ENCODE measurements at places on chromosomes 7 and 10. TPM values are rescaled to one million over a fixed set of nuclear protein-coding genes. Genes with fewer than 3 reads are reported as not detected.

ORC5 gene
- 28.4 TPM for polyA plus RNA-seq

DNA sequence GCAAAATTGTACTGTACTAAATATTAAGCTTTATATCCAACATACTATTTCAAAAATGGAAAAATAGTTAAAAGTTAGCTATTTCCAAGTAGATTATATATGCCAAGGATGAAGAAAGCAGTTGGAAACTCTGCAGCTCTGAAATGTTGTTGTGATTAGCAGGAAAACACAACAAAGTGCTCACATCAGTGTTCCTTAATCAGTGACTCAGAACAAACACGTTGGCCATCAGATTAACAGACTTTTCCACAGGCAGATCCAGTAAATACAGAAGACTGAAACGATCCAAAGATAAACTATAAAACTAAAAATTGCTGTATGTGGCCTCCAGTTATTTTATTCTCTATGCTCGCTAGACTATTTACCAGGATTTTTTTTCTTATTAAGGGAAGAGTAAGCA is 99.6 kb upstream of the SEMA3D start:
- no peak for DNase-seq

CAMK1D gene
- polyA plus RNA-seq = 6.5 TPM

DNA sequence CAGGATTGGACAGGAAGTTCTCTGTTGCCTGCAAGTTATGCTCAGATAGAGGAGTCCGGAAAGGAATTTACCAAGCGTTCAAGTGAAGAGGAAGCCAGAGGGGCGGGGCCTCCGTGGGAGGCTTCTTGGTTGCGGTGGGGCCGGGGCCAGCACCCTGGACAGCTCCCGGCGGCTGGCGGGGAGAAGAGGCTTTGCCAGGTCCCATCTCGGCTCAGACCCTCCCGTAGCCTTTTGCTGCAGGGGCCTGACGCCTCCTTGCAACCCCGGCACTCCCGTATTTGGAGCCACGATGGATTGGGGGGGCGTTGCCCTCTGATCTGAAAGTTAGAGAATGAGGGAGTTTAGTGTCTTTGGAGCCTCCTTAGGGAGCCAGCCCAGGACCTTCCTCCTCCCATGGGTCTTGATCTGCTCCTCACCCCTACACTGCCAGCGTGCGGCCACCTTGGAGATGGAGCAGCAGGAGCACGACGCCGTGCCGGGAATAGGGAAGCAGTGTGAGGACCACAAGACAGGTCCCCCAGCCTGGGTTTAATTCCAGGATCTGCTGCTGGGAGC is 3.1 kb upstream of the SLC18A3 start:
- DNase-seq = peak; percentile 42

HMX3 gene
- polyA plus RNA-seq = not detected

PCLO gene
- 0.70 TPM for polyA plus RNA-seq

DNA sequence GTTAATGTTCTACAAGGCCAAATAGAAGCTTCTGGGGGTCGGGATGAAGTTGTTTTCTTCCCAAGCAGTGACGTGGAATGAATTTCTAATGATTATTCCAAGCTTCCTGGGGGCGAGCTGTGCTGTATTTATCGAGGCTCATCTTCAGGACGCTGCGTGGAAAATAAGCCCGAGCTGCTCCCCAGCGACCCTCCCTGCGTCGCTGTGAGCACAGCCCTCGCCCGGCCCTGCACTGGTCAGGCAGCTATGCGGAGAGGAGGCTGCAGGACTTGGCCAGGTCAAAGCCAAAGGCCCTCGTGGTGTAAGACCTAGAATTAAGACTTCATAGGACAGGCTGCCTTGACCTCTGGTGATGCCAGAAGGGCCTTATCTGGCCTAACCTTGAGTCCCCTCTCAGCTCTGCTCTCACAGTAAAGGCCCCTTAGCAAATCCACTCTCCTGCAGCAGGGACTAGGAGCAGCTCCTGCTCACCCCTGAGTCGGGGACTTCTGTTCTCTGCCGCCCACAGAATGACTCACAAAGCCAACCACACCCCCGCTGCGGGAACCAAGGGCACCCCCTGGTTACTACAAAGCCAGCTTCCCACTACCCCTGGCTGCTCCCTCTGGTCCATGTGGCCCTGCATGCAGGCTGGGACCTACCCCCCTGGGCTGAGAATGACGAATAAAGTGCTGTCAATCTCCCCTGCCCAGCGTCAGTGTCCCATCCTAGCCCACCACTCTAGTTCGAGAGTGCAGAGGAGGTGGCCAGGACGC is 501.6 kb downstream of the TCERG1L start:
- DNase-seq = no peak

DNA sequence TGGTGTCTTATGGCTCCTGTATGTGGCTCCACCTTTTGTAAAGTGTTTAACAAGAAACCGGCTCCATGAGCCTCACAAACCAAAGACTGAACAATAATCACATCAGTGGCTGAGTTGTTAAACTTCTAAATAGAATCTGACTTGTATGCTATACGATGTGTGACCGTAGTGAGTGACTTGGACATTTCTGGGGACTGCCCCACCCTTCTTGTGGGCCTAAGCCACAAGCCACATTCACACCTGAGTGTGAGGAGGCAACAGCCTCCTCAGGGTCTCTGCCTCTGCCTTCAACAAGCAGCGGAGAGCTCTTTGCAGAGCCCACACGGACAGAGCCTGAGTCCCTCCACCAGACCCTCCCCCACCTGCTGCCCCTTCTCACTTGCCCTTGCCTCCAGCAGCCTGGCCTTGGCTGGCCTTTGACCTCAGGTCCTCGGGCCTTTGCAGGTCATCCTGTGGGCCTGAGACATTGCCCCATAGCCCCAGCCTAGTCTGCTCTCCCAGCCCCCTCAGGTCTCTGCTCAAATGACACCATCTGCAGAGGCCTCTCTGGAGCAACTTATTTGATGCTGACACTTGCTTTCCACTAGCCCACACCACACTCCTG is 156.8 kb upstream of the TNS3 start:
- DNase-seq = no peak

DNA sequence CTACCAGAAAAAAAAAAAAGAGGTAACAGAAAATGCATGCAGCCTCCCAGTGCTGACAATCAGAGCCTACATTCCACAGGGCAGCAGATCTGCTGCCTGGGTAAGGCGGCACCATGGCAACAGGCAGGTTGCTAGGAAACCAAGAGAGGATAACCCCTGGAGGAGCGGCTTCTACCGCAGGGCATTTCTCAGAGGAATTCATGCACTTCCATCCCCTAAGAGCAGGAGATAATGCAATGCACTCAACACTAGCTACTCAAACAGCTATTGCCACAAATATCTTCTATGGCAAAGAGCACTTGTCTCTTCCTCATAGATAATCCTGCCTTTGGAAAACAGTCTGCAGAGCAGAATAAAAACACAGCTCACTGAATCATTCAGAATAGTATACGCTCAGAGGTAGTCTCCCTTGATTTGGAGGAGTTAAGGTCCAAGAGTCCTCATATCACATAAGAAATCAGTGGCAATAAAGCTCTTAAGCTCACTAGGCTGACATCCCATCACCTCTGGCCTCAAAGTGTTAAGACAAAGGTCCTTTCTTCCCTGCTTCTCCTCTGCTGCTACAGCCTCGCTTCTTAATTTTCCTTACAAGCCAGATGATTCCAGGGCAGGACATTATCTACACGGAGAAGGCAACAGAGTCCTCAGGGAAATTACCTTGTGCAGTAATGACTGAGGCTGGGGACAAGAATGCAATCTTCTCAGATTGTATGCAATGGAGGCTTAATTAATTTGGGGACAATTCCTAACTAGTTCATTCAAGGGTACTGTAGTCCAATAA is 10.7 kb downstream of the PSAP start:
- peak; percentile 88 for DNase-seq

GRCh38 chr7:37096341-37096740 is 352.3 kb downstream of the ELMO1 start:
- no peak for DNase-seq

DNA sequence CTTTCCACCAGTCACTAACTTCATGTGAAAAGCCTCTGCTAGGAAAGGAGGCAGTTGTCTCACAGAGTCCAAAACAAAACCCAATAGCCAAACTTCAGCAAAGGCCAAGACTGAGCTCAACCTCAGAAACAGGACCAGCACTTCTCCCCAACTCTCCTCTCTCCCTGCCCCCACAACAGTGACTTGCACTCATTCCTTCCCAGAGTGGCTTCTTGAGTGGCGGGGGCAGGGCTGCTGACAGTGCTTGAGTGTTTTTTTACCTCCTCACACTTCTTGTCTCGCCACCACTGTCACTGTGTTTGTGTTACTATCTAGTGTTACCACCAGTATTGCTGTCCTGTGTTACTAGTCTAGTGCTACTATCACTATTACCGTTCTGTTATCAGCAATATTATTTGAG is 206.8 kb downstream of the KLF6 start:
- DNase-seq = no peak

GRCh38 chr7:155455776-155456737 is 1.9 kb upstream of the EN2 start:
- no peak for DNase-seq

DNA sequence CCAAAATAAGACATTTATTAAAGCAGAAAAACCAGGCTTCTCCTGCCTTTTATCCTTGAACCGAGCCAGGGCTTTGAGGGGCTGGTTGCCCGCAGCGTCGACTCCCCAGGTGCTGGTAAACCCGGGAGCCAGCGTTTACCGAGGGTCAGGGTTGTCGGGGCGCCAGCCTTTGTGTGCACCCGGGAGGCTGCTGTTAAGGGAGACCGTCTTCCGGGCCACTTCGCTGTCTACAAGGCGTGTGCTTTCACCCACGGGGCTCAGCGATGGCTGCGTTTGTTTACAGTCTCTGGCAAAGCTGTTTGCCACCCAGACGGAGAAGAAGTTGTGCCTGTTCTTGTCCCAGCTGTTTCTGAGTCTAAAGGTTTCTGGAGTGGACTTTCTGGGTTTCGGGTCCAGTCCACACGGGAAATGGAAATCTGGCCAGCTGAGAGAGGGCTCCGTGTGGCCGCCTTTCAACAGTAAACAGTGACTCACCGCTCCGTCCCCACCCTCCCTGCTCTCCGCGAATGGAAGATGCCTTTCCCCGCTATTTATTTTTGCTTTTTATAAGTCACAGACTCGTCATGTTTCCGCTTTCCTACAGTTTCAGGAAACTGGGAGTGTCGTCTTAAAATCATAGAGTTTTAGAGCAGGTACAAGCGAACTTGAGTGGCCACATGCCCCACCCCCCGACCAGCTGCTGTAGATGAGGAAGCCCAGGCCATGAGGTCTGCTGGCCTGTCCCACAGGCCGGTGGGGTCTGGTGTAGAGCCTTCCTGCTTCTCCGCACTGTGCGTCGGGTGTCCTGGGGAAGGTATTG is 2.2 kb downstream of the MAFK start:
- peak; percentile 86 for DNase-seq

PTN gene
- not detected for polyA plus RNA-seq

DNA sequence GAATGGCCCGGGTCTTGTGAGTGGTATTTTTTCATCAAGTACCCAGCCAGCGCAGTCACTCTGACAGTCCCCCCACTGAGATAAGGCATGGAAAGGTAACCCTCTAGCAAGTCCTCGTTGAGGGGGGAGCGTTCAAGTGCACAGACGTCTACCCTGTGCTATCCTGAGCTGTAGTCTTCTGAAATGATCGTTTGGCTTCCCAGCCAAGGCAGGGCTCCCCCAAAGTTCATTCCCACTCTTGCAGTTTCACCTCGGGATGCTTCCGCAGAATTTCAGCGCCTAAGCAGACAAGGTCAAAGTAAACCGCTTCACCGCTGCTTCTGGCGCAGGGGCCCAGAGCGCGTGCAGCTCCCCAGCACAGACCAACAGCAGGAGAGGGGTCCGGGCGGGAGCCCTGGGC is 1.8 kb downstream of the INSYN2A start:
- no peak for DNase-seq

PNLIPRP2 gene
- polyA plus RNA-seq = 0.10 TPM
